Erythroblast (primary cell): ENCODE measurements at places on chromosomes 5 and 9.

- DNase-seq, result no peak
These were observed 304.4 kb upstream of the KIF2A start for GRCh38 chr5:62001640-62002039.

DNA sequence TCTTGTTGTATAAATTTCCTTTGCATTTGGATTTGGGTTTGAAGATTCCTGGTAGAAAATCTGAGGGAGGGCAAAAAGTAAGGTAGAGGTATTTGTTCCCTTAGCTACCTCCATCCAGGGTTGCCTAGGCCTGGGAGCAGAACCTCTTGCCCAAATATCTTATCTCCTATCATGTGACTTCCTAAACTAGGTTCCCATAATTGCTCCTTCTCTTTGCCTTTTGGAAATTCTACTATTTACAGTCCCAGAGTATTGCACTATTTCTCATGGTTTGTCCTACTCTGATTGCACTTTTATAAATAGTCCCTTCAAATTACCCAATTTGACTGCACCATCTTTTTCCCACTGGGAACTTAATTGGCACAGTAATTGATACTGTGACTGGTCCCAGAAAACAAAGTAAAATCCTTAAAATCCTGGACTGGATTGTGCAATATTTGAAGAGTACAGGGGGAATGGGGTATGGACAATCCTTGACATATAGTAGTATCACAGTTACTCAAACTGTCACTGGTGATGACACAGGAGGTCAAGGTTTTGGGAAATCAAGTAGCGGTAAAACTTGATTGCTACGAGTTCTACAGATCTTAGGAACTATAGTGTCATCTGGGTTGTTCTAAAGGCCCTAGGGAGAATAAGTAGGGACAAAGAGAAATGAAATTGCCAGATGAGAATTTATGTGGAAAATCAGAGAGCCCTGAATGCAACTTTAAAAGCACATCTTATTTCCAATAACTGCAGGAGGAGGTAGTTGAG is 31.5 kb upstream of the TMED7 start:
- DNase-seq, result no peak

DNA sequence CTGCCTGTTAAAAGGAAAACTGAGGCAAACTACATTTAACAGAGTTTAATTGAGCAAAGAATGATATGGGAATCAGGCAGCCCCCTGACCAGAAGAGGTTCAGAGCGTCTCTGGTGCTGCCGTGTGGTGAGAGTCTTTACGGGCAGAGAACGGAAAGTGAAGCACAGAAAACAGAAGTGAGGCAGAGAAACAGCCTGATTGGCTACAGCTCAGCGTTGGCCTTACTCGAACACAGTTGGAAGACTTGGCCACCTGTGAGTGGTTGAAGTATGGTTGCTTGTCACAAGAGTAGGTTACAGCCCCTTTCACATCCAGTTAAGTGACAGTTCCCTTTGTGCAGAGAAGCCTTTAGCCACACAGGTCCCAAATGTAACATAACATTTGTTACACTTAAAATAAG is 16.9 kb upstream of the FBP1 start:
- DNase-seq, result no peak

GRCh38 chr5:38451074-38451725 is 105.2 kb downstream of the LIFR start:
- no peak for DNase-seq

GRCh38 chr9:110999379-110999778 is 38.9 kb downstream of the LPAR1 start:
- no peak for DNase-seq

DNA sequence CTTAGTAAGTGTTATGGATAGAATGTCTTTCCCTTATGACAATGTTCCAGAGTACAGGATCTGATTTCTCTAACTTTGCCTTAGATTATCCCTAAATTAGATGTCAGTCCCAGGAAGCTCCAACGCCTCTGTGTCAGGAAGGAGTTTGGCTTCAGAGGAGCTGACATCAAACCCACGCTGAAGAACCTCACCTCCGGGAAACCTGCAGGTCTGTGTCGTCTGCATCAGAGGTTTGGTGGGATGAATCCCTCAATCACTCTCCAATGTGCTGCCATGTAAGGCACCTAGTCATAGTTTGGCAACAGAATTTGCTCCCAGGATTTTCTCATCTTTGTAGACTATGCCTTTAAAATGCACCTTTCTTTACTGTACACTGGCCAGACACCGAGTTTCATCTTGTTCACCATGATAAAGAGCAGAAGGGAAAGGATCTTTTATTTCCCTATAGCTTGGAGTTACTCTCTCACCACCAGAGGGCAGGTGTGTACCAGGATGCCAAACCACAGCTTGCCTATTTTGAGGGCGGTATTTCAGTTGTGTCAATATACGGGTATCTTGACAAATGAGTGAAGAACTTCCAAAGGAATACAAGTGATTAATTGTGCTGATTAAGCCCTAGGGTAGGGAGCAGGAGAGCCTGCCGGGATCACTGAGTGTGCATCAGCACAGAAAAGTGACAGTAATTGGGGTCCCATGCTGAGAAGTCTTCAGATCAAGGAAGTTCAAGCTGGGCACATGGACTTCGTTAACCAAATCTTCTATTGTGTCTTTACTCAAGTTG is 23.4 kb downstream of the MINAR2 start:
- DNase-seq, result peak; percentile 59

DNA sequence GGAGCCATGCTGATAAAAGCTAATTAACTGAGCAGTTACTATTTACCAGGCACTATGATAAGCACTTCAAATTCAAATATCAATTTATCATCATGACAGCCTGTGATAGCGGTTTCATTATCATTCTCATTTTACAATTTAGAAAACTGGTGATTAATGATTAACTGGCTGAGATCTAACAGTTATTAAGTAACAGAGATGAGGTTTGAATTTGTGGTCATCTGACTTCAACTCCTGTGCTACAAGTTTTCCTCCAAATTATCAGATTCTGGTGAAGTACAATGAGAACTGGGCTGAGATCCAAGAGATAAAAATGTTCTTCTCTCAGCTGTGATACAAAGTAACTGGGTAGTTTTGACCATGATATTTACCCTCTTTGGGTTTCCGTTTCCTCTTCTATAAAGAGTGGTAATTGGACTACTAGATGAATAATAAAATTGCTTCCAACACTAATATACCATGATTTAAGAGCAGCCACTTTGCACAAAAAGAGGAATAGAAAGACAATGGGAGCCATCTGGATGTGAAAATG is 74.5 kb upstream of the CCNG1 start:
- no peak for DNase-seq

- DNase-seq, result no peak
These were observed 261.8 kb downstream of the ARHGAP26 start for GRCh38 chr5:143031781-143032580.

- DNase-seq, result no peak
These were observed 184.4 kb downstream of the PLK2 start for GRCh38 chr5:58275516-58275915.

- no peak for DNase-seq
These were observed 50.5 kb upstream of the RNU6ATAC start for GRCh38 chr9:134214766-134215419.

DNA sequence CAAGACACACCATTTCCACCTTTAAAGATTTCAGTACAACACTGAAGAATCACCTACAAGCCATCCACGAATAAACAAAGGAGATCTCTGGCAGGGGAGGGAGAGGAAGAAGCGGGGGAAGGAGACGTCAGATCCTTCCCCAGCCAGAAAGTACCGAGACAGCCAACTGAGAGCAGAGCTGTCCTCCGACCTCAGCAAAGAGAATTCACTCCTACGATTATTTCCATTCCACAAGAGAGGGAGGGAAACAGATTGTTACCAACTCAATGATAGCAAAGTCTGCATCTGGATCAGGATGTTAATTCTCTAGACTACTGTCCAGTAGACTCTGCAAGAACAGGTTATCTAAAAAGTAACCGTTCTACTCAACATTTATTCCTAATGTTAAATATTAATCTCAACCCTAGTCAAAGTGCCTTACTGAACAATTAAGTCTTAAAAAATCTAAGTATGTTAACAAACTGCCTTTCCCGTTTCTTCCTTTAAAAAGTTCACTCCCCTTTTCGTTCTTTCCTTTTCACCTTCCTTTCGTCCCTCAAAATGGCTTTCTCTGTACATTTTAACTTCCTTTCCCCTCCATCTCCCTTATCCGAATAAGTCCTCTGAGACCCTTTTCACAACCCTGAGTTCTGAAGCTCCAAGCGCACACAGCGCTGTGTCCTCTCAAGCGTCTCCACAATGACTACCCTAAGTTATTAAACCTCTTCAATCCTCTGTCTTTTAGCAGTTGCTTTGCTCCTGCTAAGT is 1.4 kb downstream of the CHD1 start:
- peak; percentile 55 for DNase-seq

GRCh38 chr9:100426530-100427365 is at the start of gene MSANTD3:
Gene MSANTD3, plus strand, starts transcription at chr9:100427143. Its CDS starts 14,796 bp downstream, at chr9:100441939.
- peak; percentile 85 for DNase-seq

DNA sequence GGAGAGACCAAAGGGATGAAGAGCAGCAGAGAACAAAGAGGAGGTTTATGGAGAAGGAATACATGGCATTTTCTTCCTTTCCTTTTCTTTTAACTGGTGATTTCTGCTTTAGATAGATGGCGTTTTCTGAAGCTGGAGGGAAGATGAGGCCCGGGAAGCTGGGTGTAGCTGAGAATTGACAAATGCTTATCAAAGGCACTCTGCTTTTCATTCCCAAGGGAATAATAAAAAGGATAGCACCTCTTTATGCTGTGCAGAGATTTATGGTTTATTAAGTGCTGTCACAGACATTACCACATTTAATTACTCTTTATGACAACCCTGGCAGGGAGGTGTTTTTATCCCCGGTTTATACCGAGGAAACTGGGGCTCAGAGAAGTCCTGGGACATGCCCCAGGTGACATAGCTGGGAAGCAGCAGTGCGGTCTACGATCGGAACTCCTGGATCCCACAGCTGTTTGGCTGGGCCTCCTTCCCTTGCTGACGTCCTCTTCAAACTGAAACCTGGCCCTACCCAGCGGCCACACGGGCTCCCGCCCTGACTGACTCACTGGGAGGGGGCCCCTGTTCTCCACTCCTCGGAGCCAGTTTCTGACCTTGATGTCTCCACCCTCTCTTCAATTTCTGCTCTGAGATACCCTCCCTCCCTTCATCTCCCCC is 8.2 kb upstream of the EPB41L4B start:
- peak; percentile 53 for DNase-seq

DNA sequence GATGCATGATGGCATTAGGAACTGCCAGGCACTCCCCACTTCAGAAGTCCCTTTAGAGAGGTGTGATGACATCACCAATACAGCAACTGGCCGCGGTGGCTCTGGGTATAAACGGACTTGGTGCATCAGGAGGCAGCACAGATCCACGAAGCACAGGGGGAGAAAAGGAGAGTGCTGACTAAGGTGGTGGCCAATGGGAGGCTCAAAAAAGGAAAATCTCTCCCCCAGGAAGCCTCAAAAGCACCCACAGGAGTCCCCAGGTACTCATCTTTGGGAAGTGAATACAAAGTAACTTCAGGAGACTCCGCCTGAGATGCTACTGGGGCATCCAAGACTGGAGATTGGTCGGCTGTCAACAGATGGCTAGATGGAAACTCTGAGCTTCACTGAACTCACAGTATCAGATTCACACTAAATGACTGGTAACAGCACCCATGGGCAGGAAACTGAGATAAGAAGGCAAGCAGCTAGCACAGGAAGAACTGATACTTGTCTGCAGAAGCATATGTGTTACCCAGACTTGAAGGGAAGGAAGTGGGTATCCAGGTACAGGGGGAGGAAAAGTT is 7.6 kb downstream of the TTC39B start:
- peak; percentile 13 for DNase-seq

DNA sequence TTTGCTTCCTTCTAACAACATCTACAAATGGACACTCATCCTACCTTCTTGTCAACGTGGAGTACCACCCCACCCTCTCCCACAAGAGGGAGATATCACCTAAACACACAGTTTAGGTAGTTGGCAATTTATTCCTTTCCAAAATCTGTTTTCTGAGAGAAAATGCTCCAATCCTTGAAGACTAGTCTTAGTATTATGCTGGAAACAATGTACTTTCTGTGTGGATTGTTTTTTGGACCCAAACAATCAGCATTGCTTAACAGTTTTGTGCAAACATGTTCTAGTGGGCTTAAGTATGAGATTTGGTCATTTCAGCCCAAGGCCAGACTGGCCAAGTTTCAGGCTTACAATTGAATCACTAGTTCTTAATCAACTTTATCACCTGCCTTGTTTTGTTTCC is 359.1 kb downstream of the ARHGEF28 start:
- DNase-seq, result peak; percentile 6

GRCh38 chr5:95620870-95621838 is 1.3 kb downstream of the GPR150 start:
- peak; percentile 67 for DNase-seq

GRCh38 chr9:133106511-133107244 is 14.4 kb downstream of the RALGDS start:
- no peak for DNase-seq

DNA sequence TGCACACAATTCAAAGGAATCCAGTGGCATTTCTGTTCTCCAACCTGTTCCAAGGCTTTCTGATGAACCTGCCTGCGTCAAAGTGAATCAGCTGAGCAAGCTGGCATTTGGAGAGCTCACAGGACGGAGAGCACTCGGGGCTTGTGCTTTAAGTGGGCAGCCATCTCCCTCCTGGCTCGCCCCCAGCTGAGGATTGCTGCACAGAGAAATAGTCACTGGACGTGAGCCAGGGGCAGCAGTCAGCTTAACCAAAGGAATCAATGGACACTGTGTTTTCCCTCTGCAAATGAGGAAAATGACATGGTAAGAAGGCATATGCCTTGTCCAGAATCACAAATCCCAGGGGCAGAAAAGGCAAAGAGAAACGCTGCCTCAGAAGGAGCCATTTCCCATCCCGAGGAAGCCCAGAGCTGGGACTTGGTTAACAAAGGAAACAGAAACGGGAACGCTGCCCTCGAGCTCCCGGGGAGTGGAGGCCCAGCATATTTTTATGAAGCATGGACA is 299.4 kb downstream of the ZSWIM6 start:
- DNase-seq, result no peak

- no peak for DNase-seq
These were observed 34.7 kb downstream of the SLC6A7 start for GRCh38 chr5:150224483-150225027.

DNA sequence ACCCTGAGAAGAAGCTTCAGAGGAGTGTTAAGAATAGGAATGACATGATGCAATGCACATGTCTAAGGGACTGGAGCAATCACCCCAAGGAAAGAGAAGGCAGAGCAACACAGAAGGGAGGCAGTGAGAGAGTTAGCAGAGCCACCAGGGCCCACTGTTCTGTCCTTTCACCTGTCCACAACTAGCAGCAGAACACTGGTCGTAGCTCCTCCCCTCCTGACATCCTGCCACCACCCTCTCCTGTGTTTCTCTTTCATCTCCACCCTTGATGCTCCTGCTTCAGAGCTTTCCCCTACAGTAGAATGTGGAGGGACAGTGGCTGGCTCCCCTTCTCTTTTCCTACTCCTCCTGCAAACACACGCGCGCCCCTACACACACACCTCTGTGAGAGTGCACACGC is 483.4 kb upstream of the KIF2A start:
- DNase-seq, result no peak

GRCh38 chr9:71518045-71518827 is 250.1 kb downstream of the CEMIP2 start:
- DNase-seq, result no peak

DNA sequence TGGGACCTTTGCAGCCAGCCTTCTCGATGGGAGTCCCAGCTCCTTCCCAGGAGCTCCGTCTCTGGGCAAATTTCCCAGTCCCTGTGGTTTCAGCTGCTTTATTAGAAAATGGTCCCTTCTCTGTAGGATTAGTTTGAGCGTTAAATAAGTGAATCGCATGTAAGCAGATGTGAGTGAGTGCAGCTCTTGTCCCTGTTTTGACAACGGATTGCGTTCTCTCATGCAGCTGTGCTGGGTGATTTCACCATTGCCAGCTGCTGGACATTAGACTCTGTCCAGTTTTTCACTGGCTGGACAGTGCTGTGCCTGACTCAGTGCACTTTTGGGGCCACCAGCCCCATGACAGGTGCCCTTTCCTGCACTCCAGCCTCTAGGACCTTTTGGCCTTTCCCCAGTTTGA is 11.6 kb upstream of the CEL start:
- no peak for DNase-seq
